ENCODE measurements at places on chromosomes 1 and 21.

DNA sequence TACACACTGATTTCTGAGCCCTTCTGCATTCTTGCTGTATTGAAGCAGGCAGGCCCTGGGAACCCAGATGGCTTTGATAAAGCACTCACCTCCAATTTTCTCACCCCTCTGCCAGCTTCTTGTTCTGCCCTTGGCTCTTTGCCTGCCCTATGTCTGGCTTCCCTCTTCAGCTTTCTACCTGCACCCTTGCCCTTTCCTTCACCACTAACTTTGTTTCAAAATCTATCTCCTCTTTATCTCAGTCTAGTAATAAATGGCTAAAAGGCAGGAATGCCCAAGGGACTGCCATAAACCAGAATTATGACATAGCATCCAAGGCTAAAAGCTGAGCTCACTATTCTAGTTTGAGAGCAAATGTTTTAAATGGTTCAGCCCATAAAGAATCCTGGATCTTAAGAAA, 178.7 kb downstream of the TNR start:
- DNase-seq: no peak

DNA sequence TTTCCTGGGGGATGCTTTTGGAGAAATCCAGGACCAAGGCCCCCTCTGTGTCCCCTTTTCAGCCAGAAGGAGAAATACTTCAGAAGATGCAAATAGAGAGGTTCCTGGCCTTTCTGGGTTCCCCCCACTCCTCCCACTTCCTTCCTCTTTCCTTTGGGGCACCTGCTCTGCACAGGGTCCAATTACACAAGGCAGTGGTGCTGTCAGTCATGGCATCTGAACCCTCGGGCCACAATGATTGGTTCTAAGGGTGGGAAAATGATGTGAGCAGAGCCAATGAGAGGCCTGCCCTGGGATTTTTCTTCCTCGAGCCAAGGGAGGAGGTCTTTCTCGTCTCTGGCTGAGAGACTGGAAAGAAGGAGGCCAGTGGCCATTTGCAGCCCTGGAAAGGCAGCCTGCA, 282.2 kb downstream of the NPHP4 start:
- no peak for DNase-seq

DNA sequence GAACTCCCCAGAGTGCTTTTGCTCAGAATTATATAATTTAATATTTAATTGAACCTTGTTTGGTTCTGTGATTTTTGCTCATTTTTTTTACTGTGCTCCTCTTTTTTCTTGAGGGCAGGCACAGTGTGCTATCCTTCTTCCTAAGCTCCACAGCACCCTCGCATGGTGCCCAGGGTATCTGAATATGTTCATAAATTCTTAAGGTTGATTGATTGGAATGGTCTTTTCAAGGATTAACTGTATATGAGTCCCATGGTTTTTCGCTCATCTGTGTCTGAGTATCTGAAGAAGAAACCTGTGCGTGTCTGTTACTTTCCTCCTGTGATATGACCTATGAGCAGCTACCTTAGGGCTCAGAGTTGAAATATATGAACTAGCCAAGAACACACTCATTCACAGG, 393.7 kb downstream of the HLX start:
- no peak for DNase-seq

DNA sequence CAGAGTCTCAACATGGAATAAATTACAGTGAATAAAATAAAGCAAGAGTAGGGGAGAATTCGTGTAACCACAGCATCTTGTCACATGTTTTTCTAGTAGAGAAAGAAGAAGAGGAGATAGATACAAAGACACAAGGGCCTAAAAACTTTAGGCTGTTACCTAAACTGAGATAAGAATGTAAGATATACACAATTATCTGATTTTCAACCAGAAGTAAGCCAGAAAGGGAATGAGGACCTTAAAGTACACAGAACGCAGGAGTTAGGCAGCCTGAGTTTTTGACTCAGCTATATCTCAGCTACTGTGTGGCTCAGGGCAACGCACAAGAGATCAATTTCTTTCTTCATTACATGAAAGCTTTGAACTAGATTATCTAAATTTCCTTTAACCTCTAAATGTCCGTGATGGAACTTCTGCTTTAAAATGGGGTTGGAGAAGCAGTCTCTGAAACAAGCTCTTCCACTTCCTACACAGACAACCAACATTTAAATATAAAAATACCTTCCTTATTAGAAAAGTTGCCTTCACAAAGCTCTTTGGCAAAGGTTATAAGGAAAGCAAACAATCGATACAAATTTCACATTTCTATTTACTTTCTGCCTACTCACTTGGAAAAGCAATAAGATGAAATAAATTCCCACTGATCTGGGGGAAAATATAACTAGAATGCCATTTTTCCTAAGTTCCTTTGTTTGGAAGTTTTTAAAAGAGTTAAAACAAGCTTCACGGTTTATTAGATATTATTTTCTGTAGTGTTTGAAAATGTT, 5.2 kb upstream of the RGS13 start:
- DNase-seq: no peak

- no peak for DNase-seq
Measured at GRCh38 chr1:203217139-203217655, 12.3 kb downstream of the CHIT1 start.

DNA sequence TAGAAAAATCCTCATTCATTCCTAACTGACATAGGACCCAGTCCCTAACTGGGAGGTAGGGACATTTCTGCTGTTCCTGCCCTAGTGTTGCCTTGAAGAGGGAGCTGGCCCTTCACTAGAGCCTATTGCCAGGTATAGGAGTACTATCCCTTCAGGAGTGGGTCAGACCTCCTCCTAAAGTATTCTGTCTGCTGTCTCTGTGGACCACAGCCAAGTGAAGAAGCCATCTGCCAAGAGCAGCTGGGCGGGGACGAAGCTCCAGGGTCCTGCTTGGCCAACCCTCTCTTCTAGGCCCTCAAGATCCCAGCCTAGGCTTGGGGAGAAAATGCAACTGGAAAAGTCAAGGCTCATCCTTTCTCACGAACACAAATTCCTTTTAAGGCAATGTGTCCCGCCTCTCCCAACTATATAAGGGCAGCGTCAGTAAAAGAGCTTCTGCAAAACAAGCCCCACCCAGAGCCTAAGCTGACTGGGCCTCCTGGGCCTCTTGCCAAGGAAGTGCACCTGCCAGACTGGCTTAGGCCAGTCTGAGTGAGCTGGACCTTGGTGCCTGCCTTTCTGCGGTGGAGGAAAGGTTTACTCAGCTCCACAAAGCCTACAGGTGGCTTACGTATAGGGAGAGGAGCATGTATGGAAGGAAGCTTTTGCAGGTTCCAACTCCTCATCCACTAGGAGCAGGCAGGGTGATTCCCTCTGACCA, 638 bp upstream of the TUFT1 start:
- no peak for DNase-seq

DNA sequence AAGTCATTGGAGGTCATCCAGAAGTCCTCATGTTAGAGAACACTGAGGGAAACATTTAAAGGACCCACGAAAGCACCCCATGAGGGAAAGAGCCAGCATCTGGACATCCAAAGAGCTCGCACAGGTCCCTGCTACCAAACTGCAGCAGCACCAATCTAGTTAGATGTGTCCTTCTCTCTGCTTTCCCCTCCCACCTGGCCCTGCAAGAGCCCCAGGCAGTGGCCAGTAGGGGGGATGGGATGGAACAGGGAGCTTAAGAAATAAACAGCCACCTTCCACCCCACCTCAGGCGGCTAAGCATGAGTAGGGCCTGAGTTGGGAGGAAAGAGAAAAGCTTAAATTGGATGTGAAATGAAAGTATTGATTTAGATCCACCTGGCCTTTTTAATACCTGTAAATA, 175.9 kb upstream of the KCND3 start:
- DNase-seq: no peak

Measured in stimulated activated CD8-positive, alpha-beta memory T cell treated with anti-CD3 and anti-CD28 coated beads, Interleukin-7, amount 100 ng/mL, for 4 hours (primary cell).